ENCODE measurements at places on chromosomes 5 and 9. TPM values are rescaled to one million over a fixed set of nuclear protein-coding genes. Genes with fewer than 3 reads are reported as not detected.

The LPAR1 gene
- 0.32 TPM for polyA plus RNA-seq

The ALG2 gene
- polyA plus RNA-seq: 15.8 TPM

The SLC6A18 gene
- polyA plus RNA-seq: not detected

The STPG3 gene
- polyA plus RNA-seq: not detected

The THBS4 gene
- polyA plus RNA-seq: 6.3 TPM

The TMEM232 gene
- 7.4 TPM for polyA plus RNA-seq

The TMEM215 gene
- polyA plus RNA-seq: not detected

The KIF24 gene
- 0.19 TPM for polyA plus RNA-seq

The C5orf34 gene
- 12.7 TPM for polyA plus RNA-seq

The SPINK7 gene
- not detected for polyA plus RNA-seq

The MRPL41 gene
- polyA plus RNA-seq: 60.5 TPM

The PCDHGB6 gene
- 29.2 TPM for polyA plus RNA-seq

The TRIM36 gene
- polyA plus RNA-seq: 122 TPM

The NPR3 gene
- 1.5 TPM for polyA plus RNA-seq

The TOR4A gene
- 0.70 TPM for polyA plus RNA-seq

The PCDHGA6 gene
- polyA plus RNA-seq: 0.09 TPM

The SPATA31C1 gene
- not detected for polyA plus RNA-seq

The RLN2 gene
- not detected for polyA plus RNA-seq

The PHYHD1 gene
- not detected for polyA plus RNA-seq

The GABRA1 gene
- 50.6 TPM for polyA plus RNA-seq

The ACO1 gene
- 16.5 TPM for polyA plus RNA-seq

The MCCC2 gene
- 8.3 TPM for polyA plus RNA-seq

The SPATA31D4 gene
- not detected for polyA plus RNA-seq

The ORM2 gene
- not detected for polyA plus RNA-seq

The ZNF618 gene
- 7.1 TPM for polyA plus RNA-seq

The BARHL1 gene
- polyA plus RNA-seq: not detected

The STKLD1 gene
- polyA plus RNA-seq: 1.1 TPM

The FOXD4L5 gene
- polyA plus RNA-seq: 0.06 TPM

The ERAP2 gene
- polyA plus RNA-seq: not detected

The NAIP gene
- polyA plus RNA-seq: 31.1 TPM

The PITX1 gene
- not detected for polyA plus RNA-seq

The NR2F1-AS1 gene
- 0.24 TPM for polyA plus RNA-seq

The ZNF366 gene
- not detected for polyA plus RNA-seq

The SLC6A7 gene
- 4.6 TPM for polyA plus RNA-seq

The FGD3 gene
- polyA plus RNA-seq: 8.3 TPM

The SLC34A1 gene
- not detected for polyA plus RNA-seq

The TBC1D2 gene
- 5.0 TPM for polyA plus RNA-seq

The SLC6A19 gene
- polyA plus RNA-seq: not detected

The CARD6 gene
- 0.06 TPM for polyA plus RNA-seq

The TAL2 gene
- polyA plus RNA-seq: 0.88 TPM

The HTR4 gene
- not detected for polyA plus RNA-seq

The LHX3 gene
- polyA plus RNA-seq: not detected
